ENCODE measurements at places on chromosomes 4 and X.

DNA sequence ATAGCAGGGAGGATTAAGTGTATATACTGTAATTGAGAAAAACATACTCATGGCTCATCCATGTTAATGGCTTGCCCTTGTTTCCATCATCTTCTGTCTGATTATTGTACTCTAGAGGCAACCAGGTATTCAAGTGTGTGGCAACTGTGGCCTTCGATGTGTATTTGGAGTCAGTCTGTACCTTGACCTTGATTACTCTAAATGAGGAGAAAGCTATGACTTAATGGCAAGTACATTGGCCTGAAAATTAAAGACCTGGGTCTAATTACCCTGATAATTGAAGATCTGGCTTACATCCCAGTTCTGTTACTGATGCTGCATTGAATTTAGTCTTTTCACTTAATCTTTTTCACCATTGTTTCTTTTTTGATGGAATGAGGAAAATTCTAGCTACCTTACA lies 409.2 kb downstream of the CCSER1 start:
- DNase-seq, result no peak

- no peak for DNase-seq
Observed at GRCh38 chr4:19729886-19730651, 521.6 kb upstream of the SLIT2 start.

- no peak for DNase-seq
Observed at GRCh38 chr4:174037631-174038030, 245.8 kb downstream of the FBXO8 start.

- no peak for DNase-seq
Observed at GRCh38 chr4:80963051-80963450, 67.5 kb upstream of the BMP3 start.

DNA sequence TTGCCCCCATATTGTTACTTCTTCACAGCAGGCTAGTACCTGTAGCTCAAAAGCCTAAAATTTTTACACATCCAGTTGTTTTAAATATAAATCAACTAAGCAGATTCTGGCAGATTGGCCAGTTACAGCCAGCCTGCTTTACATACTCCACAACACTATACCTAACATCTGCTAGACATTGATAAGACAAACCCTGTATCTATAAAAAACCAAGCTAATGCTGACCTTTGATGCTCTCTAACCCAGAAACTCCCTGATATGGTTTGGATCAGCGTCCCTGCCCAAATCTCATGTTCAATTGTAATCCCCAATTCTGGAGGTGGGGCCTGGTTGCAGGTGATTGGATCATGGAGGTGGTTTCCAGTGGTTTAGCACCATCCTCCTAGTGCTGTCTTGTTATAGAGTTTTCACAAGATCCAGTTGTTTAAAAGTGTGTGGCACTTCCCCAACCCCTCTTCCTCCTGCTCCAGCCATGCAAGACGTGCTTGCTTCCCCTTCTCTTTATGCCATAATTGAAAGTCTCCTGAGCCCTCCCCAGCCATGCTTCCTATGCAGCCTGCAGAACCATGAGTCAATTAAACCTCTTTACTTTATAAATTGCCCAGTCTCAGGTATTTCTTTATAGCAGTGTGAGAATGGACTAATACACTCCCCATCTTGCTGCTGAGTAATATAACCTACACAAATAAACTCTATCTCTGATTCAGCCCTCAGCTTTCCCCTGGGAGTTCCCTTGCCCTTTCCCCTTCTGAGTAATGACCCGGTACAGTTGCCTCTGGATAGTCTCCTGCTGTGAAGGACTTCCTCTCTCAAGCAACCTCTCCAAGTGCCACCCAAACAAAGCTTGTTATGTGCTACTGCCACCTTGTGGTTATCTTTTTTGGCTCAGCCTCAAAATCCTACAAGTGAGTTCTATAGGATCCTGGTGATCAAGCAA lies 39.6 kb downstream of the ZCCHC13 start:
- peak; percentile 4 for DNase-seq

DNA sequence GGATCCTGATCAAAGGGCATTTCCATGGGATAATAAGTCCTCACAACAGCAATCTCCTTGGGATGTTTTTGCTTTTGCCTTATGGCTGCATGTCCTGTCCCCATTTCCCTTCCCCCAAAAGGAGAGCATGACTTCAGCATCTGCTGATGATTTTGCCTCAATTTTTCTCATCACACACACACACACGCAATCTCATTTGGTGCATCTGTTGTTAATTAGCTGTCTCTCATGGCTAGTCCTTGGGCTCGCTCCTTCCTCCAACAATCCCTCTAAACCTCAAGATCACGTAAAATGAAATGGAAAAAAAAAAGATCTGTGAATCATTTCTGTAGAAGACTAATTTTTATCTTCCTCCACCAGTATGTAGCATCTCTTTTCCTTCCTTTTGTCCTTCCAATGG lies 153.6 kb downstream of the RBMX2 start:
- DNase-seq, result no peak

DNA sequence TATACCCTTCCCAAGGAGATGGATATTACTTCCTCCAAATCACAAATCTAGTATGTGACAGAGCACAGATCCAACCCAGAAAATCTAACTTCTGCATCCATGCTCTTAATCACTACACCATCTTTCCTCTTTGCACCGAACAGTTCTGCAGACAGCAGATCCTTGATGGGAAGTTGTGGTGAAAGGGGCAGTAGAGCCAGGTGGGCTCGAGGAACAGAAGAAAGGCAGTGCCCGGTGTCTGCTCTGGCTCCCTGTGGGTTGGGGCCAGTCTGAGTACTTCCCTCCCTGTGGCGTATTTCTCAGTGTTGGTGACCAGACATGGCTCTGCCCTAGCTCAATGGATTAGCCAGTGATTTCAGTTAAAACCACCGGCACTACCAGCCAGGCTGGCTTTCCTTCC lies 15.3 kb downstream of the HOPX start:
- no peak for DNase-seq

DNA sequence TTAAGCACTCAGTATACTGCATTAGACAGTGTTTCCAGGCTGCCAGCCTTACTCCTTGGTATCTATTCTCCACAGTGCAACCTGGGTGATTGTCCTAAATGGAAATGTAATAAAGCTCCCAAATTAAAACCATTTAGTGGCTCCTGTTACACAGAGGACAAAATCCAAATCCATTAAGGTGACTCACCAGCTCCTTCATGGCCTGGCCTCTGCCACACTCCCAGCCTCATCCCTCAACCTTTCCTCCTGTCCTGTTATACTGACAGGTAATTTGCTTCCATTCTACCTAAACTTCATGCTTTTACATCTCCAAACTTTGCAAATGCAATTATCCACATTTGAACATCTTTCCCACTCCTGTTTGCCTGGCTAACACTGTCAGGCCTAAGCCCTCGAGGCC lies 140.3 kb downstream of the INPP4B start:
- DNase-seq, result no peak

DNA sequence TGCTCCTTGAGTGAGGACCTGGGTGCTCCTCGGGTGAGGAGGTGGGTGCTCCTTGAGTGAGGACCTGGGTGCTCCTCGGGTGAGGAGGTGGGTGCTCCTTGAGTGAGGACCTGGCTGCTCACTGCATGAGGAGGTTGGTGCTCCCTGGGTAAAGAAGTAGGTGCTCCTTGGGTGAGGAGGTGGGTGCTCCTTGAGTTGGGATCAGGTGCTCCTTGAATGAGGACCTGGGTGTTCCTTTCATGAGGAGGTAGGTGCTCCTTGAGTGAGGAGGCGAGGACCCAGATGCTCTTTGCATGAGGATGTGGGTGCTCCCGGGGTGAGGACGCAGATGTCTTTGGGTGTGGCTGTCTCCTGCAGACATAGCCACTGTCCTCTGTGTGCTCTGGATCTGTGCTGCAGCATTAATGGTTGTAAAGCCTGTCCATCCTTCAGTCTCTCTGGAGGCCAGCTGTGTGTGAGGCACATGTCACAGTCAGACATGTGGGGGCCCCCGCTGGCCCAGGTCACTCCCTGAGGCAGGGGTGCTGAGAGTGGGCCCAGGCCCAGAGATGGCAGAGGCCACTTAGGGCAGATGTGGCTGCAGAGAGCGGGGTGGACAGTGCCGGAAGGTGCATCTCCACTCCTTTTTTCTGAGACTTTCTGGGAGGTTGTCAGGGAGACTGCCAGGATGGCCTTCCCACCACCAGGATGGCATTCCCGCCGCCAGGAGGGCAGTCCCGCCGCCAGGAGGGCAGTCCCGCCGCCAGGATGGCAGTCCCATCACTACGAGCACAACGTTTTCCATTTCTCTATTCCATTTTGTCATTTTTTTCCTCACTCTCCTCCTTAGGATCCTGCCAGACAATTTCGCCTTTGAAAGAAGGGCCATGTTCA lies 101.8 kb downstream of the HMX1 start:
- no peak for DNase-seq

DNA sequence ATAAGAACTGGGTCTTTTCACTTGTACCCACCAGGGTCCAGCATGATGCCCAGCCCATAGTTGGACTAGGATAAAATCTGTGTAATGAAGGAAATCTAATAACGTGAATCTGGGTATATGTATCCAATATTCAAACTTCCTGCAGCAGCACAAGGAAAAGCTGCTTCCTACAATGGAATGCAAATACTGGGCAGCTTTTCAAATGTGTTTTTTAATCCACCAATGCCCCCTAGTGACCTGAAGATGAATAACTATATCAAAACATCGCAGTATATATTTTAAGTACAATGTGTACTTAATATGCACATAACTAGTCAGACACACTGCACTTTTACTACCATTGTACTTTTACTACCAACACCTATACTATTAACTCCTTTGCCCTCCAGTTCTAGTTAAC lies 5.3 kb downstream of the APOO start:
- no peak for DNase-seq

GRCh38 chr4:139144161-139144859 lies 32.7 kb downstream of the ELF2 start:
- DNase-seq, result no peak

DNA sequence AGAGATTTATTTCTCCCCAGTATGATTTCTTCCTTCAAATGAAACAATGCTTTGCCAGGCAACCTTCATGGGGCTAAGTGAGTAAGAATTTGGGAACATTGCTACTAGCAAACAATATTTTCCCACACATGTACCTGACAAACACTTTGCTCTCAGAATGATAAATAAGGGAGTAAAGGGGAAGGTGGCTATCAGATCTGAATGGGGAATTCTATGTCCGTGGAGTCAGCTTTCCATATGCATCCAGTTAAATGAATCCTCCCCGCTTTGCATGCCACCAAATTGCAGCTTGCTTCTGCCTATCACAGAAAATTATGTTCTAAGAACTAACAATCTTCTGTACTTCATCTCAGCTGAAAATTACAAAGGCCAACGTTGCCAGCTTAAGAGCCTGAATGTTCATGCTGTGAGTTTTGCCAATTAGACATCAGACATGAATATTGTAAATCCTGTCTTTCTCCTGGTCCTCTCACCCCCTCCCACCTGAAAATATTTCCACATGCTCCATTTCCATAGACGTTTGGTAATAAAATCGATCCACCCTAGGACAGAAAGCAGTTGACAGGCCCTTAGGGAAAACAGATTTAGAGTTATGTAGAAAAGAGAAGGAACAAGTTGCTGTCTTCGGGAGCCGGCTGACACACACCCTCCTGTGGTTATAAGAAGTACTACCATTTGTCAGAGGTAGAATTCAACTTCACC lies 6.3 kb downstream of the MEPE start:
- DNase-seq, result peak; percentile 28

GRCh38 chrX:107935200-107935599 lies 47.0 kb downstream of the TEX13B start:
- no peak for DNase-seq

DNA sequence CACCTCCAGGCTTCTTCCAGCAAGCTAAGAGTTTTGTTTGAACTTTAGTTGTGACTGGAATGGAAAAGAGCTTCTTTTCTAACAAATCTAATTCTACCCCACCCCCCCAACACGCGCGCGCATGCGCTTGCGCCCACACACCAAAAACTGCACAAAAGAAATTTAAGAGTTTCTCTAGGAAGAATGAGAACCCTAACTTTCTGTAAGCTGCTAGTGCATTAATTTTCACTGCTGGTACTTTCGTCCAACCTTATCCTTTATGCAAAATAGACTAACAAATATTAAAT lies 9.0 kb upstream of the INTU start:
- no peak for DNase-seq

GRCh38 chr4:102089850-102090621 lies 255.2 kb downstream of the SLC39A8 start:
- no peak for DNase-seq

GRCh38 chrX:68847172-68847571 lies 18.4 kb downstream of the EFNB1 start:
- DNase-seq, result no peak

- DNase-seq, result no peak
Observed at GRCh38 chrX:39796856-39797255, 300.9 kb downstream of the BCOR start.

GRCh38 chrX:130909469-130910136 lies 6.6 kb upstream of the ENOX2 start:
- no peak for DNase-seq

GRCh38 chrX:108584617-108585211 lies 145.1 kb downstream of the COL4A5 start:
- no peak for DNase-seq

- no peak for DNase-seq
Observed at GRCh38 chr4:163090997-163091684, 75.5 kb downstream of the NAF1 start.

- DNase-seq, result no peak
Observed at GRCh38 chr4:182642831-182643230, 274.4 kb downstream of the DCTD start.

GRCh38 chrX:149313871-149314371 lies 191.2 kb downstream of the IDS start:
- no peak for DNase-seq

GRCh38 chr4:53653484-53654053 lies 62.3 kb upstream of the LNX1 start:
- DNase-seq, result no peak

- no peak for DNase-seq
Observed at GRCh38 chrX:119093991-119094735, 21.4 kb downstream of the CT47C1 start.

GRCh38 chrX:130984782-130985181 lies 73.4 kb upstream of the ARHGAP36 start:
- no peak for DNase-seq

- no peak for DNase-seq
Observed at GRCh38 chrX:29659911-29660310, 555.5 kb upstream of the MAGEB2 start.

DNA sequence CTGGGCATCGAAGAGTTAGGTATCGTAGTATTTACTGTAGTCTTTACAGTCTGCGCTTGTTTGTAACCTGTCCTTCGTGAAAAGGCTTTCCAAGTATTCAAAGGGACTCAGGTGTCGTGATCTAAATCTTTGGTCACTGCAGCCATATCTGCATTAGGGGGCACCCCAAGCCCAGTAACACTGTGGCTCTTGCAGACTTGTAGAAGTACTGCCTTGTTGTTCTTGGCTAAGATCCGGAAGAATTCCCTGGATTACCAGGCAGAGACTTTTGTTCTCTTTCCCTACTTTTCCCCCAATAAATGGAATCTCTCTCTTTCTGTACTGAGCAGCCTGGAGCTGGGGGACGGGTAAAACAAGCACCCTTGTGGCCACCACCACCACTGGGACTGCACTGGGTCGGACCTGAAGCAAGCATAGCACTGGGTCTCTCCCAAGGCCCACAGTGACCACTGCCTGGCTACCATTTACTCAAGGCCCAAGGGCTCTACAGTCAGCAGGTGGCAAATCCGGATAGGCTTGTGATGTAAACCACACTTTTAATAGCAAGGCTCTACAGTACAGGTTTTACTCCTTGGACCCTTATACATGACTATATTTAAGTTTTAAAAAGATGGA lies 12.0 kb downstream of the CXorf58 start:
- no peak for DNase-seq

All from T-helper 2 cell (primary cell).